ENCODE measurements at places on chromosomes 11 and 22.

DNA sequence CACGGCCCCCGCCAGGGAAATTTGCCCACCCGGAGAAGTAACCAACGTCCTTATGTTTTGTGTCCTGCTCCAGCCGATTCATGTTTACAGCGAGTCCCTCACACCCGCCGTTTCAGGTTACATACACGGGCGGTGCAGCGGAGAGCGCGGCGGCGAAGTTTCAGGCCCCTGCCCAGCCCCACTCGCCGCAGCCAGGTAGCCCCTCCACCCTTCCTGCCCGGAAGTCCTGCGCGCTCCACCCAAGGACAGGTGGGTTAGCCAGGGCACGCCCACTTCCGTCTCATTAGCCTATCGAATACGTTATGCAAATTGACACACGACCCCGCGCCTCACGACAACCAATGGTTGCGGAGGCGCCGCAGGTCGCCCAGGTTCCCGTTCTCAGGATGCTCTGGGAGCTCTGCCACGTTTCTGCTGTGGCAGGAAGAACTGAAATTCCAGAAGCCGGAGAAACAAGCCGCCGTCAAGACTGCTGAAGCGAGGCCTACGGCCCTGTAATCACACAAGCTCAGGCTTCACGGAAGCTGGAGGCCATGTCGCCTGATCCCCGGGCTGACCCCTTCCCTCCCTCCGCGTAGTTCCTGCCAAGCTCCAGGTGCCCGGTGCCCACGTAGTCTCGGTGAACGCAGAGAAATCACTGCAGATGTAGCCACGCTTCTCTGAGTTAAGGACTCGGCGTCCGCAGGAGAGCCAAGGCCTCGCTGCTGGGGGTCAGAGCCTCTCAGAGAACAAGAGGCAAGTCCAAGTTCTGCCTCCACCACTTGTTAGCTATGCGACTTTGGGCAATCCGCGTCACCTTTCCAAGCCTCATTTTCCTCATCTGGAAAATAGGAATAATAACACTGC, 22.4 kb upstream of the MYH9 start:
- H3K27me3 ChIP-seq, result no peaks in the 10 kb centered on the region
- no peaks in the 10 kb centered on the region for H3K36me3 ChIP-seq
- no peak overlapping the region for H3K4me3 ChIP-seq
- peaks cover 8% of the 10 kb centered on the region for H3K4me1 ChIP-seq

DNA sequence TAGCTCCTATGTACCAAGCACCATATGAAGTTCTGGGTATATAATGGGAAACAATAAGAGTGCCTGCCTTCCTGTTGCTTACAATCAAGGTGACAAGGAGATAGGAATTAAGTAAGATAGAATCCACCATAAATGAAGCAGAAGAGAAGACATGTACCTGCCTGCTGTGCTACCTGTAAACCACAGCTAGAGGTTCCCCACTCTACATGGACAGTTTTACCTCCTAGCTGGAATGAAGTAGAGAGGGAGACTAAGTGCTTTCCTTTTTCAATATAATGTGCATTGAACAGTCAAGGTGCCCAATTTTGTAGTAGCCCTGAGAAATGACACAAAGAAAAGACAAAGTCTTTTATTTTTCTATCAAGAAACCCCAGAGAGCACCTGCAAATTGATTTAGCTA, 984.6 kb downstream of the DLG2 start:
- no peaks in the 10 kb centered on the region for H3K27me3 ChIP-seq
- DNase-seq, result no peak
- H3K4me1 ChIP-seq, result no peaks in the 10 kb centered on the region
- H3K27ac ChIP-seq, result no peak overlapping the region
- H3K36me3 ChIP-seq, result no peaks in the 10 kb centered on the region

DNA sequence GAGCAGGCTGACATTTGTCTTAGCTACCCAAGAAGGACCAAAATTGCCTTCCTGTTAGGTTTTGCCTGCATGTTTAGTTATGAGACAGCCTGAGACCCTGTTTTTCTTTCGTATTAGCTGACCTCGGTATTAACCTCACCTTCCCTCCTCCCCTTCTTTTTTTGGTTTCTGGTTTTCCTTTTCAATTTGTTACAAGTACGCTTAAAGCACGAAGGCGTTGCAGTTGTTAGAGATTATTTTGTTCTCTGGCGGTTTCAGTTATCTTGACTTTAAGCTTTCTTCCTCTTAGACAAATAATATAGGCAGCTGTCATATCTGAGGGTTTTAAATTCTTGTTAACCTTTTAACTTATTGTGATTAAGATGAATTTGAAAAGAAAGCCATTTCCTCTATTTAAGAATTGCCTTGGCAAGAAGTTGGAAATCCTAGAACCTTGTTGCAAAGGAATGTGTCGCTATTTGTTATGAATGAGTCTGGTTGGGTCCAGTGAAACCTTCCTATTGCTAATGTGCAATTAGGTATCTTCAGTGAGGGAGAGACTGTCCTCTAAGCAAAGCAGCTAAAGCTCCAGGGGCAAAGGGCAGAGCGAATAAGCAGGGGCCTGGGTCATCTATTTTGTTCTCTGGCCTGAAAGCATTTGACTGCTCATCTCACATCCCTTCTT, 45.7 kb downstream of the PACS1 start:
- H3K4me3 ChIP-seq, result no peak overlapping the region
- H3K27me3 ChIP-seq, result no peaks in the 10 kb centered on the region
- H3K4me1 ChIP-seq, result peaks cover 71% of the 10 kb centered on the region
- H3K36me3 ChIP-seq, result no peaks in the 10 kb centered on the region

- peaks cover 14% of the 10 kb centered on the region for H3K27me3 ChIP-seq
- H3K4me1 ChIP-seq, result no peaks in the 10 kb centered on the region
- H3K4me3 ChIP-seq, result no peak overlapping the region
- no peak for DNase-seq
Observed at GRCh38 chr11:16973338-16973964, 40.8 kb downstream of the PLEKHA7 start.

DNA sequence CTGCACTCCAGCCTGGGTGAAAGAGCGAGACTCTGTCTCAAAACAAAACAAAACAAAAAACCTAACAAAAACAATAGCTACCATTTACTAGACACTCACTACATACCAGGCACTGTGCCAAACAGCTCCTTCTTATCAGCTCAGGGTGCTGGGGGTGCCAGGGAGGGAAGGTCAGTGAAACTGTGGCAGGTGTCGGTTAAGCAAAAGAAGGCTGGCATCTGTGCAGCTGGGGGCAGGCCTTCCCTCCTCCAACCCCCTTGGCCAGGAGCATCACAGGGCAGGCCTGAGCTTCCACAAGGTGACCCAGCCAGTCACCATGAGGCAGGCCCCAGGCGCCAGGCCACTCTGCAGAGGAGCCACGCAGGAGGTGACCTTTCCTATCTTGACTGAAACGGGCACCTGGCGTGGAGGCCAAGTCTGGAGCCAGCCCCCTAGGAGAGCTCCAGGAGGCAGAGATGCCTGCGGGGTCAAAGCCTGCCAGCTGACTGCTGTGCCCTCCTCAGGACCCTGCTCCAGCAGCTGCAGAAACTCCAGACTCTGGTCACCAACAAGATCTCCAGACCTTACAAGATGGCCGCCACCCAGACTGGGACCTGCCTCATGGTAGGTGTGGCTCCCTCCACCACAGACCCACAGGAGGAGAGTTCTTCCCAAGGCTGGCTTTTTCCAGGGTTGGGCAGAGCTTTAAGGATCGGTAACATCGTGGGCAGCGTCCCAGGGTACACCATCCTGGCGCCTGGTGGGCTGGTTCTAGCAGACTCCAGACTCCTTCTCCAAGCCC, 31.3 kb upstream of the DGKZ start:
- no peak overlapping the region for H3K4me3 ChIP-seq
- H3K4me1 ChIP-seq, result no peaks in the 10 kb centered on the region
- peaks cover 39% of the 10 kb centered on the region for H3K36me3 ChIP-seq
- no peak for DNase-seq

- DNase-seq, result no peak
- no peak overlapping the region for H3K27ac ChIP-seq
- H3K36me3 ChIP-seq, result no peaks in the 10 kb centered on the region
- no peaks in the 10 kb centered on the region for H3K27me3 ChIP-seq
Observed at GRCh38 chr11:42957831-42958230, 354.0 kb upstream of the API5 start.

GRCh38 chr22:32018056-32018455, 25.0 kb upstream of the SLC5A1 start:
- peaks cover 7% of the 10 kb centered on the region for H3K27me3 ChIP-seq
- DNase-seq, result peak; percentile 80
- H3K36me3 ChIP-seq, result no peaks in the 10 kb centered on the region
- no peak overlapping the region for H3K4me3 ChIP-seq
- peaks cover 4% of the 10 kb centered on the region for H3K4me1 ChIP-seq

GRCh38 chr11:69868871-69869270, 49.7 kb upstream of the FGF3 start:
- H3K4me3 ChIP-seq, result no peak overlapping the region
- peaks cover 7% of the 10 kb centered on the region for H3K27me3 ChIP-seq
- no peak overlapping the region for H3K27ac ChIP-seq
- no peaks in the 10 kb centered on the region for H3K36me3 ChIP-seq

DNA sequence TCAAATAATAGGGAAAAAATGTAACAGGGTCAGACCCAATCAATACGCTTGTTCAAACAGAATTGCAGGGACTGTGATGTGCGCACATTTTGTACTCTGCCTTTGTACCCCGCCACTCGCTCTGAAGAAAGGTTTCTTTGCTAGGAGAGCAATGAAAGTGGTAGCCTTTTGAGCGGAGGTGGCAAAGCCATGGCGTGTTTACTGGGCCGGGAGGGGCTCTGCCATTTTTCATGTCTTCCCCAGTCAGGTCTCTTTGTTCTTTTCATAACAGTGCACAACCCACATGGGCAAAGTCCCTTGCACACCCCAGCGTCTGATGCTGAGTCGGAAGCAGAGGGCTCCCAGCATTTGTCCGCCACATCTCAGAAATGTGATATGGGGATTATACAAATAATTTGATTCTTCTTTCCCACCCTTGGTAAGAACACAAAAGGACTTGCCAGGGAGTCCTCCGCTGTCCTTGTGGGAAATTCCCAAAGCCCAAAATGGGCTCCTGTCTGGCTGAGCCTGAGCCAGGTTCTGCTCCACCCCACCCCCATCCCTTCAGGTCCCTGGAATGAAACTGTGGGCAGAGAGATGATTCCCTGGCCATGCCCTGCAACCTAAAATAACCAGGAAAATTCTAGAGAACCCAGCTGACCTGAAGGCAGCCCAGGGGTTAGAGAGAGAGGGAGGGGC, 36.6 kb downstream of the C11orf58 start:
- H3K36me3 ChIP-seq, result no peaks in the 10 kb centered on the region
- no peak overlapping the region for H3K4me3 ChIP-seq
- no peak for DNase-seq

DNA sequence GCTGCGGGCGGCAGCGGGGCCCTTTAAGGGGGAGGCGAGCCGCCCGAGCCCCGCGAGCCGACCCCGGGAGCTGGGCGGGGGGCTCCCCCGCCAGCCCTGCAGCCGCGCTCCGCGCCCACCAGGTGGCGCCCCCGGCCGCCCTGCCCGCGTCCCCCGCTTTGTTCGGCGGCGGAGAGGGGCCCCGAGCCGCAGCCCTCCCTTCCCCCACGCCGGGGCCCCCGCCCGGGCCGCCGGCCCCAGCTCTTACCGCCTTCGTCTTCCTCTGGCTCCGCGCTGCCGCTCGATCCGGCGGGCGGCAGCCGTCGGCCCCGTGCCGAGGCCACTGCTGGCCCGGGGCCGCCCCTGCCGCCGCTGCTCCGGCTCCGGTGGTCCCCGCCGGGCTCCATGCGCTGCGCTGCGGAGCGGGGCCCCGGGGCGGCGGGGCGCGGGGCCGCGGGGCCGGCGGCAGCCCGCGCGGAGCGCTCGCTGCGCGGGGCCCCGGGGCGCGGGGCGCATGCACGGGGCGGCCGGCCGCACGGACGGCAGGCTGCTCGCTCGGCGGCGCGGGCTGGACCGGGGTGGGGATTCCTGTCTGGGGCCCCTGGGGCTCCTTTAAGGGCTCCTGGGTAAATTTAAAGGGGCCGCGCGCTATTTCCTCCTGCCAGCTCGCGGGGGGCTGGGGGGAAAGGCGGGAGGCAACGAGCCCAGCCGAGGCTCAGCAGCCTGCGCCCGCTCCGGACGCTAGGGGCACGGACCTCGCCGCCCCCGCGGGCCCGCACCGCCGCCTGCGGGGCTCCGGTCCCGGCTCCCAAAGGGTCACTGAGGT, at the start of gene ZFTA:
TSS of gene ZFTA (minus strand) at position 539 of the 805 bp plus-strand sequence. CDS start at position 386, 153 bp downstream.
- no peaks in the 10 kb centered on the region for H3K27me3 ChIP-seq
- peaks cover 12% of the 10 kb centered on the region for H3K4me1 ChIP-seq
- H3K36me3 ChIP-seq, result no peaks in the 10 kb centered on the region
- peak within 1 kb of the TSS; percentile 82 for H3K4me3 ChIP-seq
- peak within 1 kb of the TSS; percentile 58 for H3K27ac ChIP-seq
- no peak for DNase-seq

Data from astrocyte (in vitro differentiated cells and primary cell).